ENCODE measurements at places on chromosomes 11 and 22.

DNA sequence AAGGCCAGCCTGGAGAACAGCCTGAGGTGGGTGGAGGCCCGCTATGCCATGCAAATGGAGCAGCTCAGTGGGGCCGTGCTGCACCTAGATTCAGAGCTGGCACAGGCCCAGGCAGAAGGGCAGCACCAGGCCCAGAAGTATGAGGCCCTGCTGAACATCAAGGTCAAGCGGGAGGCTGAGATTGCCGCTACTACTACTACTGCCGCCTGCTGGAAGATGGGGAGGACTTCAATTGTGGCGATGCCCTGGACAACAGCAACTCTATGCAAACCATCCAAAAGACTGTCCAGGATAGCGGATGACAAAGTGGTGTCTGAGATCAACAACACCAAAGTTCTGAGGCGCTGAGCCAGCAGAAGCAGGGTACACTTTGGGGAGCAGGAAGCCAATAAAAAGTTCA is 3.1 kb upstream of the TMEM218 start:
- no peak overlapping the region for H3K27ac ChIP-seq
- no peak overlapping the region for H3K4me3 ChIP-seq
- H3K4me1 ChIP-seq: peaks cover 5% of the 10 kb centered on the region
- DNase-seq: no peak
- H3K27me3 ChIP-seq: no peaks in the 10 kb centered on the region
- H3K36me3 ChIP-seq: no peaks in the 10 kb centered on the region

GRCh38 chr11:86034710-86035109 is 34.2 kb downstream of the PICALM start:
- no peak overlapping the region for H3K4me3 ChIP-seq
- no peak overlapping the region for H3K27ac ChIP-seq
- peaks cover 29% of the 10 kb centered on the region for H3K36me3 ChIP-seq
- H3K27me3 ChIP-seq: no peaks in the 10 kb centered on the region

DNA sequence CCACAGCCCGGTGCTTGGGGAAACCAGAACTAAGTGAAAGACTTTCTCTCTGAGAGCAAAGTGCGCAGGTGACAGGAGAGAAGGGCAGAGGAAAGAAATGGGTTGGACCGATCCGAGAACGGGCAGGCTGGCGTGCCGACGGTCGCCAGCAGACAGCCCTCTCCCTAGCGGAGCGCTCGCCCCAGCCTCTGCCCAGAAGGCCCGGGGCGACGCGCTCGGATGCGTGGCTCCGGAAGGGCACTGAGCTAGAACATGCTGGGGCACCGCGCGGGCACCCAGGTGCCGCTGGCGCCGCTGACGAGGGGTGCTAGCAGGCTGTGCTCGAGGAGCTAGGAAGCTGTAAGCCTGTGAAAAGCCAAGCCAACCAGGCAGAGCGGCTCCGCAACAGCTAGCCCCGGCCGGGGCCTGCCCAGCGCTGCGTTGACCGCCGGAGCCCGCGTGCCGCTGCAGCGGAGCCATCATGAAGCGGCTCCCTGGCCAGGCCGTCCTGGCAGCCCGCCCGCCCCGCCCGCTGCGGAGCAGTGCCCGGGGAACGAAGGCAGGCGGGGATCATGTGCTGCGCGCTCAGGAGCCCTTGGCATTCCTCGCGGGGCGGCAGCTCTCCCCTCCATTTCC is 22.1 kb upstream of the RRAS2 start:
- H3K36me3 ChIP-seq: no peaks in the 10 kb centered on the region
- peak; percentile 73 for DNase-seq
- no peaks in the 10 kb centered on the region for H3K27me3 ChIP-seq
- H3K27ac ChIP-seq: peak overlapping the region; percentile 75

DNA sequence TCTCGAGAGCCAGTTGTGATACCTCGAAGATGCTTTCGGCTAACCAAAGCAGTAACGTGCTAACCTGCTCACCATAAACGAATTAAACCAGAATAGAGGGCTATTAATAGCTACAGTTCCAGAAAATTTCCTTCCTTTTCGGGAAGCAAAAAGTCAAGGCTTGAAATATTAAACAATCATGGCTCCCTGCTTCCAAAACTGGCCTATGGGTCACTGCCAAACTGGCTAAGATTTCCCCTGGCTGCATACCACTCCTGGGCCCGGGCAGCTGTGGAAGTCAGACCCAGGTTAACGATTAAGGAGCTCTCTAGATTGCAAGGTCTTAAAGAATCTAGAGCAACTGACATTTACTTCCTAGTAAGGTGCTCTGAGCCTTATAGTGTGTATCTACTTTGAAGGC is 1.7 kb downstream of the AMOTL1 start:
- H3K27me3 ChIP-seq: no peaks in the 10 kb centered on the region
- peak overlapping the region; percentile 89 for H3K4me3 ChIP-seq
- DNase-seq: no peak
- H3K4me1 ChIP-seq: peaks cover 32% of the 10 kb centered on the region
- H3K36me3 ChIP-seq: peaks cover 6% of the 10 kb centered on the region

DNA sequence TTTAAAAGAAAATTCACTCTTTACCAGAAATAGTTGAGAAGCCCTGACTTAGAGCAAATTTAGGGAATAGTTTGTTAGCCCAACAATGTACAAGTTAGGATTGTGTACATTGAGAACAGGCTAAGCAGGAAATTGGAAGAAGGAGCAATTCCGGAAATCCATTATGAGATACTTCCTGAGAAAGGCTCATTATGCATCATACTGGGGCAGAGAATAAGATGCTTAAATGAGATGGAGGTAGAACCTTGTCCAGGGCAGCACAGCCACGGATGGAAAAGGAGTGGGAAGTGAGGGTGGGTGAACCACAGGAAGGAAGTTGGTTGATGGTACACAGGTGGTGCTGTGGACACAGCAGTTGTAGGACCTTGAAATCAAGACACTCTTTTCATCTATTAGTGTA is 180.2 kb downstream of the PGR start:
- H3K4me3 ChIP-seq: no peak overlapping the region
- H3K27ac ChIP-seq: no peak overlapping the region
- no peaks in the 10 kb centered on the region for H3K36me3 ChIP-seq
- no peak for DNase-seq
- H3K27me3 ChIP-seq: no peaks in the 10 kb centered on the region

DNA sequence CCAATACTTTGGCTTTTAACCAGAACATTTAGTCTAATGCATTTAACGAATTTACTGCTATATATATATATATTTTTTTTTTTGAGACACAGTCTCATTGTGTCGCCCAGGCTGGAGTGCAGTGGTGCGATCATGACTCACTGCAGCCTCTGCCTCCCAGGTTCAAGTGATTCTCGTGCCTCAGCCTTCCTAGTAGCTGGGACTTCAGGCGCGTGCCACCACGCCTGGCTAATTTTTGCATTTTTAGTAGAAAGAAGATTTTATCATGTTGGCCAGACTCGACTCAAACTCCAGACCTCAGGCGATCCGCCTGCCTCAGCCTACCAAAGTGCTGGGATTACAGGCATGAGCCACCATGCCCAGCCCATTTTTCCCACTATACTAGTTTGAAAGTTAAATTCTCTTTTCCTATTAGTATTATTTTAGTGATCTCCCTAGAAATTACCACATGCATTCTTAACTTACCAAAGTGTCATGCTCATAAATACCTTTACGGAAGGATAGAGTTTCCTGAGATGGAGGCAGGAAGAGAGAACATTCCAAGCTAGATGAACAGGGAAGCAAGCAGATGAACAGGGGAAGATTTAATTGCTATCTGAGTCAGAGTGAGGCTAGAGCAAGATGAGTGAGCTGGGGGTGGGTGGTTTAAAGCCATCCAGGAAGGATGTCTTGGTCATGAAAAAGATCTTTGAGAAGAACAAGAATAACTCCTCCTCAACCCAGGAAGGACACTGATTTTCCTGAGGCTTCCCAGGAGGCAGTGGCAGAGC is 4.4 kb upstream of the PGAP2 start:
- H3K4me3 ChIP-seq: no peak overlapping the region
- no peaks in the 10 kb centered on the region for H3K36me3 ChIP-seq
- no peaks in the 10 kb centered on the region for H3K27me3 ChIP-seq
- no peak for DNase-seq
- no peak overlapping the region for H3K27ac ChIP-seq

- no peak overlapping the region for H3K4me3 ChIP-seq
- no peak overlapping the region for H3K27ac ChIP-seq
- DNase-seq: no peak
- H3K27me3 ChIP-seq: no peaks in the 10 kb centered on the region
- no peaks in the 10 kb centered on the region for H3K36me3 ChIP-seq
These were observed 463.1 kb upstream of the FAT3 start for GRCh38 chr11:91761406-91762025.

- no peak overlapping the region for H3K4me3 ChIP-seq
- DNase-seq: no peak
- H3K27ac ChIP-seq: no peak overlapping the region
- no peaks in the 10 kb centered on the region for H3K4me1 ChIP-seq
- H3K36me3 ChIP-seq: peaks cover 50% of the 10 kb centered on the region
These were observed 51.5 kb downstream of the ALG9 start for GRCh38 chr11:111819829-111820237.

DNA sequence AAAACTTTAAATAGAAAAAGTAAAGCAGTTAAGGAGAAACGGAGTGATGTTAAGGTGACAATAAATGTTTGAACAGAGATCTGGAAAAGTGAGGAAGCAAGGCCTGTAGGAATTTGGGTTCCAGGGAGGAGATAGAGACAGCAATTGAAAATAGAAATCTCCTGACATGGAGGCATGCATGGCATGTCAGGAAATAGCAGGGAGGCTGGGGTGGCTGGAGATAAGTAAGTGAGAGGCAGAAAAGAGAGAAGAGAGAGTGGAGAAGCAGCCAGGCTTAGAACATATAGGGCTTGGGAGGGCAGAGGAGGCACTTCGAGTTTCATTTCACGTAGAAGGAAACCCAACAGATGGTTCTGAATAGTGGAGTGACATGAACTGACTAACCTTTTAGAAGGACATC is 185.5 kb downstream of the LRRC4C start:
- DNase-seq: no peak
- H3K27me3 ChIP-seq: no peaks in the 10 kb centered on the region
- no peaks in the 10 kb centered on the region for H3K4me1 ChIP-seq
- no peaks in the 10 kb centered on the region for H3K36me3 ChIP-seq
- H3K4me3 ChIP-seq: no peak overlapping the region

- peak overlapping the region; percentile 68 for H3K27ac ChIP-seq
- H3K36me3 ChIP-seq: no peaks in the 10 kb centered on the region
- H3K4me3 ChIP-seq: no peak overlapping the region
- no peak for DNase-seq
- no peaks in the 10 kb centered on the region for H3K27me3 ChIP-seq
These were observed 10.5 kb downstream of the KIAA0930 start for GRCh38 chr22:45230026-45230721.

- peaks cover 48% of the 10 kb centered on the region for H3K27me3 ChIP-seq
- H3K27ac ChIP-seq: no peak overlapping the region
- H3K36me3 ChIP-seq: no peaks in the 10 kb centered on the region
- DNase-seq: no peak
- H3K4me1 ChIP-seq: no peaks in the 10 kb centered on the region
These were observed 151.1 kb upstream of the NECTIN1 start for GRCh38 chr11:119880143-119880542.

DNA sequence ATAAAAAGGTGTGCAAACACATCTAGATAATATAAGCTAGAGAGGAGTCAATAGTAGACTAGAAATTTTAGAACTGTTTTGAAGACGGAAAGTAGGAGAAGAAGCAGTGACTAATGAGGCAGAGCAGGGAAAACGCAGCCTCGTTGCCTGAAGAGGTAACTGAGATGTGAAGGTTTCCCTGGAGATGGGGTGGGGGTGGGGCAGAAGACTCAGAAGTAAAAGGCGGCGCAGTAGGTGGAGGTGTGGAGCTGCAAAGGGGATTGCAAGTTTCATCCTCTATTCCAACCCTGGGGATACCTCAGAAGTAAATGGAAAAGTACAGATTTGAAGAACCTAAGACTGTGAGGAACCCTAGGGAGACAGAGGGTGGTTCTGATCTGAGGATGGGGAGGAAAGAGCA is 109.5 kb downstream of the TMPRSS5 start:
- no peak for DNase-seq
- no peaks in the 10 kb centered on the region for H3K4me1 ChIP-seq
- no peak overlapping the region for H3K4me3 ChIP-seq
- no peaks in the 10 kb centered on the region for H3K36me3 ChIP-seq
- no peak overlapping the region for H3K27ac ChIP-seq

- no peaks in the 10 kb centered on the region for H3K27me3 ChIP-seq
- no peak overlapping the region for H3K4me3 ChIP-seq
- peaks cover 15% of the 10 kb centered on the region for H3K36me3 ChIP-seq
- no peak for DNase-seq
- H3K27ac ChIP-seq: no peak overlapping the region
- H3K4me1 ChIP-seq: peaks cover 10% of the 10 kb centered on the region
These were observed 26.2 kb downstream of the TRIM66 start for GRCh38 chr11:8656291-8656690.

- H3K27ac ChIP-seq: no peak overlapping the region
- H3K4me1 ChIP-seq: no peaks in the 10 kb centered on the region
- no peak overlapping the region for H3K4me3 ChIP-seq
- DNase-seq: peak; percentile 85
- no peaks in the 10 kb centered on the region for H3K36me3 ChIP-seq
These were observed 8.1 kb downstream of the CCDC15 start for GRCh38 chr11:124961972-124962609.

- DNase-seq: peak; percentile 58
- peaks cover 5% of the 10 kb centered on the region for H3K4me1 ChIP-seq
- peak within 1 kb of the TSS; percentile 21 for H3K27ac ChIP-seq
- peak within 1 kb of the TSS; percentile 75 for H3K4me3 ChIP-seq
- peaks cover 4% of the 10 kb centered on the region for H3K36me3 ChIP-seq
- no peaks in the 10 kb centered on the region for H3K27me3 ChIP-seq
These were observed at the start of gene NCR3LG1 for GRCh38 chr11:17351510-17352176. TSS of gene NCR3LG1 (plus strand) at chr11:17351800. CDS start at chr11:17351970, 170 bp downstream.

- peaks cover 29% of the 10 kb centered on the region for H3K27me3 ChIP-seq
- no peaks in the 10 kb centered on the region for H3K4me1 ChIP-seq
- DNase-seq: peak; percentile 24
- H3K4me3 ChIP-seq: no peak overlapping the region
- peaks cover 5% of the 10 kb centered on the region for H3K36me3 ChIP-seq
- H3K27ac ChIP-seq: no peak overlapping the region
These were observed 16.2 kb downstream of the OTOG start for GRCh38 chr11:17563231-17563646.

GRCh38 chr11:45546366-45546765 is 119.1 kb downstream of the CHST1 start:
- H3K4me1 ChIP-seq: no peaks in the 10 kb centered on the region
- DNase-seq: no peak
- H3K27me3 ChIP-seq: peaks cover 56% of the 10 kb centered on the region
- no peaks in the 10 kb centered on the region for H3K36me3 ChIP-seq
